ENCODE measurements at places on chromosomes 7 and 10.

DNA sequence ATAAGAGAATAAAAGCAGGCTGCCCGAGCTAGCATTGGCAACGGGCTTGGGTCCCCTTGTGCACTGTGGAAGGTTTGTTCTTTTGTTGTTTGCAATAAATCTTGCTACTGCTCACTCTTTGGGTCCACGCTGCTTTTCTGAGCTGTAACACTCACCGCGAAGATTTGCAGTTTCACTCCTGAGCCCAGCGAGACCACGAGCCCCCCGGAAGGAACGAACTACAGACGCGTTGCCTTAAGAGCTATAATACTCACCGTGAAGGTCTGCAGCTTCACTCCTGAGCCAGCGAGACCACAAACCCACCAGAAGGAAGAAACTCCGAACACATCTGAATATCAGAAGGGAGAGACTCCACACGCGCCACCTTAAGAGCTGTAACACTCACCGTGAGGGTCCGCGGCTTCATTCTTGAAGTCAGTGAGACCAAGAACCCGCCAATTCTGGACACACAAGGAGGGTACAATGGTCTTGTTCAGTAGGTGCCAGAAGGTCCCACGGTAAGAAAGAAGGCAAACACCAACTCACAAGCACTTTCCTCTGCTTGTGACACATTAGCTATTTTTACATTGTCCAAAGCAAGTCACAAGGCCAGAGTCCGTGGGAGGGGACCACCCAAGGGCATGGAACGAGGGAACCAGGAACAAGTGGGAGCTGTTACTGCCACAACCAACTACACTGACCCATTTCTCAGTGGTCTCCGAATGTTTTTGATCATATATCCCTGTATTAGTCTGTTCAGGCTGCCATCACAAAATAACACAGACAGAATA is 29.2 kb upstream of the CACUL1 start:
- DNase-seq = no peak

DNA sequence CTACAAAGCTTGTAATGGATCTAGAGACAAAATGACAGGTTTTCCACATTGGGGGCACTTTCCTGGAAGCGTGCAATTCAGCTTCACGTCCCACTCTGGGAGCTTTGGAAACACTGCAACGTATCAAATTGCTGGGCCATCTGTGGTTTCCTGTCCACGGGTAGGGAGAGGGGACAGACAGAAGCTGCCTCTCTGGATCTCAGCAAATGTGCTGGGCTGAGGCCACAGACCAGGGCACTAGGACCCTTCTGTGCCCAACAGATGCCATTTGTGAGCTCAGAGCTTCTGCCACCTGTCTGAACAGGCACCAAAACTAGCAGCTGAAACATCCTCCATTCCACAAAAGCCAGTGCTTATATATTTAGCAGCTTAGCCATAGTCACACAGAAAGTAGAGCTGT is 40.9 kb upstream of the FRMD4A start:
- no peak for DNase-seq

DNA sequence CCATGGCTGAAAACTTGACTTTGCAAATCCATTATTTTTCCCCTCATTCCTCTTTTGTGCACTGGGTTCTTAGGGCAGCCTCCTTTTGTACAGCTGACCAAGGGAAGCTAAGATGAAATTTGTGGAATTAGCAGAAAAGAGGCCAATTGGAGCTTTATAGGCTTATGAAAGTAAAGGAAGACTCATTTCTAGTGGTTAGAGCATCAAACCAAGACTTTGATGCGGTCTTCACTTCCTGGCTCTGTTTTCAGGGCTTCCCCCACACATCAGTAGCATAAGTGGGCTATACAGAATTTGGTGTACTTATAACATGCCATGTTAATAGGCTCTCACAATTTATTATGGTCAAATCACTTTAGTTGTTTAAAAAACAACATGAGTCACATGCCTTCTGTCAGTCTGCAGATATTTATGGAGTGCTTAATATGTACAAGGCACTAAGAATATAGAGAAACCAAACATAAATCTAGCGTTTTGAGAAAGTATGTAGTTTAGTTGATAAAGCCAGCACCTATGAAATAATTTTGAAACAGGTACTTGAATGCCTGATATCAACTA is 5.7 kb downstream of the AUTS2 start:
- DNase-seq = no peak

- DNase-seq = no peak
Observed at GRCh38 chr10:15896654-15897053, 36.3 kb upstream of the MINDY3 start.

DNA sequence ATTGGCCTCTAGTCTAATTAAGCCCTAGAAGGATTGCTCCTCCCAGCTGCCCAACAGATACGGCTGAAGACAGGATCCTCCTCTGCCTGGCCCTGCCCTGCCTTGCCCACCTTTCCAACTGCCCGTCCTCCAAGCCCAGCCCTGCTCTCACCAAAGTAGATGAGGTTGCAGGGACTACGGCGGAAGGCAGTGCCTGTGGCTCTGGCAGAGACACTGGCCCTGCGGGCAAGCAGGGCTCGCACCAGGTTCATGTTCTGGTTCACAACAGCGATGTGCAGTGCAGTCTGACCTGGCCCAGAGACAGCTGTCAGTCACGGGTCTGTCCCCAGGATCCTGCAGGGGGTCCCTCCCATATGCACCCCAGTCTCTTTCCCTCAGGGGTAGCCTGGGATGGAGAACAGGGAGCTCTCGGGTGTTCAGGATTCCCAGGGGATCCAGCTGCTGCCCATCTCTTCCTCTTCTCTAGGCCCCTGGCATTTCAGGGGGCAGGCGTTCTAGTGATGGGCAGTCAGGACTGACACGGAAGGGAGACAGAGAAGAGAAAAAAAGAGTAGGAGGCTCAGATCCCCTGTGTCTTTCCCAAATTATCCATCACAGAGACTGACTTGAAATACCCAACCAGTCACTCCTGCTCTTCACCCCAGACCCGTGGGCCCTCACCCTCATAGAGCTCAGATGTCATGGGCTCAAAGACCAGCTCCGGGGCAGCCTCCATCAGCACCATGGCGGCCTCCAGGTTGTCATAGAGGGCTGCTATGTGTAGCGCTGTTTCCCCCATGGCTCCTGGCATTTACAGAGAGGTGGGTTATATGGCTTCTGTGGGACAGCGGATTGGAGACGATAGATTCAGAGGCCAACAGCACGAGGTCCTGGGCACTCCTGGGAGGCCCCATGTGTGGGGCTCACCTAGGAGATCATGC is 8.3 kb downstream of the TRPV6 start:
- no peak for DNase-seq

GRCh38 chr7:73718905-73719805 is at the start of gene STX1A:
Gene STX1A, minus strand, starts transcription at chr7:73719669. Its CDS starts 38 bp downstream, at chr7:73719631.
- DNase-seq = peak; percentile 68

- no peak for DNase-seq
Observed at GRCh38 chr7:143027683-143028082, 751 bp upstream of the OR9A2 start.

GRCh38 chr10:1977461-1977860 is 240.1 kb upstream of the ADARB2 start:
- no peak for DNase-seq

GRCh38 chr7:116715077-116715476 is 43.1 kb downstream of the MET start:
- no peak for DNase-seq

GRCh38 chr10:45383682-45384330 is 9.8 kb downstream of the ALOX5 start:
- no peak for DNase-seq

GRCh38 chr10:45673074-45673648 is 589 bp upstream of the ZFAND4 start:
- DNase-seq = no peak

DNA sequence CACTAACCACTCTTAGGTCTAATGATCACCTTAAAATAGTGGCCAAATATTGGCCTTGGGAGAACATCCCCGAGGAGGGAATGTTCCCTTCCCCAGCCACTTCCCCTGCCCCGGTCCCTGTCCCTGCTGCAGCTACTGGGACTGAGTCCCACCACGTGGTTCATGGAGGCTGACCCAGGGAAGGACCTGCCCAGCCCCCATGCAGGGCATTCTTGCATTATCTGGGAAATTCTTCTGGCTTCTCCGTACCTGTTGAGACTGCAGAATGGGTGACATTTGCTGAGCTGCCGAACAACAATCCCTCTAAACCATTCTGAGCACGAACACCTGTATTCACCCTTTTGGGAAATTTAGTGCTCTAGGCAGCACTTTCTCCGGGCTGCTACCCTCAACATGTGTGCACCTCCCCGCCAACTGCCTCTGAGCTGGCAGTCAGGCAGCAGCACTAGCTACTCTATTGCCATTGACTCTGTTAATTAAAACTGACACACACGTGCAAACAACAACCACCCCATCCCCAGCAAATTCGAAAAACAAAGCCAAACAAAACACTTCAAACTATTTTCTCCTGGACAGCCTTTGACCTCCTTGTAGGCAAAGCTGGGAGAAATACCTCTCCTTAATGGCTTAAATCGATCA is 567.4 kb upstream of the MKI67 start:
- no peak for DNase-seq

DNA sequence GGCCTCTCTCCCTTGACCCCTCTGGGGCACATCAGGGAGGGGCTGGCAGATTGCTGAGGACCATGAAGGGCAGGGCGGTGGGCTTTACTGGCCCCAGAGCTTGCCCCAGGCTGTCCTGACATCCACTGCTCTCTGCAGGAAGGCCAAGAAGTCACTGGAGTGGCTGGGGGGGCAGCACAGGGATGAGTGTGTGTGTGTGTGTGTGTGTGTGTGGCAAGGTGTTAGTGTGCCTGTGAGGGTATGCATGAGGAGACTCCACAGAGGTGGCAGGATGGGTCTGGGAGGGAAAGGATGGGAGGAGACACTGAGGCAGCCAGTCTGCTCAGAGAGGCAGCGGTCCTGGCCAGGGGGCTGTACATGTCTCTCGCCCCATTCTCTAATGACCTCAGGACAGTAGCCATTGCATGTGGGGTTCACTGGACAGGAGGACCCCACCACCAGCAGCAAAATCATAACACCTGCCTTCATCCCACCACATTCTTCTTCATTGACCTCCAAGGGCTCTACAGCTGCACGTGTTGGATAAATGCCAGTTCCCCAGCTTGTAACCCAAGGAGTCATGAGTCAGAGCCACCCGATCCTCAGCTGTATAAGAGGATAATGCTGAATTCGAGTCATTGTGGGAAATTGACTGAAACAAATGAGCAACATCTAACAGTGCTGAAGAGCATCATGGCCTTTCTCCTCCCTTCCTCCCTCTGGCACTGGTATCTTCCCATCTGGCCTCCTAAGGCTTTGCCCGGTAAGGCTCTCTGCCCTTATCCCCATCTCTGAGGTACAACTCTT is 720.5 kb downstream of the GRID1 start:
- no peak for DNase-seq

DNA sequence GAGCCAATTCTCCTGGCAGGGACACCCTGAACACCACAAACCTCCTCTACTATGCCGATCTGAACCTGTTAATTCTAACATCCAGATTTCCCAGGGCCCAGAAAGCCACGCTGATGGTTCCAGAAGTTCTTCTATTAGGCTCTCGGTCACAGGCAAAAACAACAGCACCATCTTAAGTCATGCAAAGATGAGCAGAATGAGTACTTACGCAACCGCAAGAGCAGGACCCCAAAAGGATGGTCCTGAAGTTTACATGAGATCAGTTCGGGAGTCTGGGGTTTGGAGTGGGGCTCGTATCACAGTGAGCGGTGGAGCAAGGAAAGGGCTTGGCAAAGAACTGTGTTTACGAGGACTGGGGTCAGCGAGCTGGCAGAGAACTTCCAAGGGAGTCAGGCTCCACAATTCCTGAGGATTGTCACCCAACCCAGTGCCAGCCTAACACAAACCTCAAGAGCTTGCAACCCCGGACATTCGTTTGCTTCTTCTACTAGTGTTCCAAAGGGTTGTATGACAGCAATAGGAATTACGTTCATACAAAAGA is 532.6 kb downstream of the TNS3 start:
- DNase-seq = no peak

GRCh38 chr7:134548877-134549276 is at the start of gene AKR1B15:
Gene AKR1B15, plus strand, starts transcription at chr7:134549110. Its CDS starts 15,510 bp downstream, at chr7:134564620.
- DNase-seq = peak; percentile 11

DNA sequence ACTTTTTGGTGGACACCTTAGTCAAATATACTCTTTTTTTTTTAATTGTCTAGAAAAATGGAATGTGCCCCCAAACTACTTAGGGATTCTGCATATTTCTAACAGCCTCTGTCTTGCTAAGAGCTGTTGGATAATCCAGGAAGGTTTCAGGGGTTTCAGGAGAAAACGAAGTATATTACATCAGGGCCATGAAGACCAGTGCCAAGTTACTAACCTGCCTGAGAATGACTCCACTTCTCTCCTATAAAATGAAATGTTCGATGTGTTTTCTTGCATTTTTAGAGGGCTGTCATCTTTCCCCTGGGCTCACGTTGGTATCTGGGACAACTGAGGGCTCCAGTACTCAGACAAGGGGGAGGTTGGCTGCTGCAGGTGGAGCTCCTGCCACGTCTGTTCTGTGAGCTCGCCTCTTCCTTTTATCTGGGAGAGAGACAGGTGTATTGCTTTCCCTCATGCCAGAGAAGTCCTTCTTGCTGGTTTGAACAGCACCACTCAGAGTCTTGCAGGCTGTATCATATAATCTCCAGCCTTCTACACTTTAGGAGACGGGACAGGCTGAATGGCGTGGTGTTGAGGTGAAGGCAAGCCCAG is 71.3 kb downstream of the CAMK1D start:
- DNase-seq = no peak

- DNase-seq = no peak
Observed at GRCh38 chr7:155066417-155066950, 3.6 kb upstream of the HTR5A start.

- no peak for DNase-seq
Observed at GRCh38 chr10:47147186-47147585, 152.8 kb upstream of the GDF10 start.

DNA sequence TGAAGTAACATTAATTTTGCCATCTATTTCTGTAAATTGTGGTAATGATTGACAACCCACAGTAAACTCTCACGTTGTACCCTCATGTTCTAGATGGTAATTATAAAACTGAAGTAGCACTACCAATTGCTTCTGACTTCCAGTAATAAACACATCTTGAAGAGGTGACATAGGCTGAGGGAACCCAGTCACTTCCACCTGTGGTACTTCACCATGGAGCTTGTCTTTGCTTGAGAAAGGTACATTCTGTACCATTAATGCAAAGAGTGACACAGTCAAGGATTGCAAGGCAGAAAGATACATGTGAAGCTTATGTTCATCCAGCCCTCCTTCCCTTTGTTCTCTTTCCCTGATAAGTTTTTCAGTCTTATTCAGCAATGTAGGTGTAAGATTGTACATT is 11.2 kb downstream of the CAPZA2 start:
- no peak for DNase-seq

- DNase-seq = no peak
Observed at GRCh38 chr10:116490028-116490662, 55.6 kb upstream of the PNLIP start.

DNA sequence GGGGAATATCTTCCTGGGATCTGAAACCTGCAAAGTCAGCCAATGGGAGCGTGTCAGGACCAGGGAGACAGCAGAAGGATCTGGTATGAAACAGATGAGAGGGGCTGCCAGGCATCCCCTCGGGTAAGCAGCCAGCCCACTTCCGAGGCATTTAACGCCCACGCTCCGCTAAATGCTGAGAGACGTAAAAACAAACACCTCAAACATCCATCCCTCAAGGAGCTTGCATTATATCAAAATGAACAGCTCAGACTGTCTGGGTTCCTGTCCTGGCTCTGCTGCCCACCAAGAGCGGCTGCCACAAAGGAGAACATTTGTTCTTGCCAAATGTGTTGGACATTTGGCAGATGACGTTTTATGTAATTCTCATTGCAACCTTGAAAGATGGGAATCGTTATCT is 7.0 kb upstream of the SERPINE1 start:
- DNase-seq = no peak

Measured in stimulated activated CD8-positive, alpha-beta memory T cell treated with anti-CD3 and anti-CD28 coated beads, Interleukin-15, amount 100 ng/mL, for 48 hours (primary cell).